ENCODE measurements at places on chromosomes 3 and 15.

GRCh38 chr3:123081718-123082369 lies 15.0 kb downstream of the PDIA5 start:
- no peak for DNase-seq

- no peak for DNase-seq
These were observed 610.0 kb upstream of the ZNF385D start for GRCh38 chr3:22360970-22361369.

DNA sequence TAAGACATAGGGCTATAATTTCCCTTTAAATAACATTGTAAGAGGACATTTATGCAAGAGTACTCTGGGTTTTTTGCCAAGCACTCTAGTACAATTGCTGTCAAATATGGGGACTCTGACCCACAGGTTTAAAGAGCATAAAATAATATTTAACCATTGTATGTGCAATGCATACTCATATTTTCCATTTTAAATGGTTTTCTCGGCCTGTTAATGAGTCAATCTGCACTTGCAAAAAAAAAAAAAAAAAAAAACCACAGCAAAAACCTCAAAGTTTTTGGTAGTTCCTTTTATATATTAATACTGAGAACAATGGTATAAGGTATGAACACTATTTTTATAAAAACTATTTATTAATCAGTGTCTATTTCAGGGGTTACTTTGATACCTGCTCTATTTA lies 304.0 kb upstream of the CBLB start:
- no peak for DNase-seq

- no peak for DNase-seq
These were observed 9.4 kb downstream of the BOC start for GRCh38 chr3:113220721-113221120.

- DNase-seq: no peak
These were observed 51.2 kb downstream of the THRB start for GRCh38 chr3:24443476-24443875.

DNA sequence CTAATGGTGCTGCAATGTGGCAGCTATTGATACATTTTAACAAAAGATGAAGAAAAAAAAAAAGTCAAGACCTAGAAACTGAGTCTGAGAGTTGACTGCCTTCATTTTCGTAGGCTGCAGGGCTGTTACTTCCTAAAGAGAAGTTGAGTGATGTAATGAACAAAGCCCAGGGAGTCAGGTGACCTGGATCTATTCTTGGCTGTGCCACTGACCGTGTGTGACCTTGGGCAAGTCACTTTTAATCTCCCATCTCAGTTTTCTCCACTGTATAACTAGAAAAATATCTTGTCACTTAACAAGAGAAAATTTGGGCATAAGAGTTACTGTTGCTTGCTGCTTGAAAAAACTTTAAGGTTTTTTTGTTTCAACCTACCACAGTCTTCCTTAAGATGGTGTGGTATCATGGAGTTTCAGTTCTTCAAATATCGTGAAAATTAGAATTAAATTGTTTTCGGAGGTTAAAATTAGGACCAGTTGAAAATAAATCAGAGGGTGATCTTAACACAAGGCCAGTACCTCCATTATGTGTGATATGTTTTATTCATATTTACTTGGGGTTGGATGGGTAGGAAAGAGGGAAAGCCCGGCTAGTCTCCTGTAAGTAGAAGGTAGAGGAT lies 5.8 kb downstream of the FMN1 start:
- no peak for DNase-seq

DNA sequence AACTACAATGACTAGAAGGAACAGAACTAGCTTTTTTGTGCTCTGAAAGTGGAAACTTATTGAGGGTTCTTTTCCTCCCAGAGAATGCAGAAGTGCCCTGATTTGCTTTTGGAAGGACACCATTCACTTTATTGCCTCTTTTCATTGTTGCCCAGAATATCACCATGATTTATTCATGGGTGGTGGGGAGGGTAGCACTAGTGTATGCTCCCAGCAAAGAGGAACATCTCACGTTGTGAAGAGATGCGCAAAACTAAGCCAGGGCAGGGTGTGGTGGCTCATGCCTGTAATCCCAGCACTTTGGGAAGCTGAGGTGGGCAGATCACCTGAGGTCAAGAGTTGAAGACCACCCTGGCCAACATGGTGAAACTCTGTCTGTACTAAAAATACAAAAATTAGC lies 31.4 kb downstream of the FLNB start:
- no peak for DNase-seq

DNA sequence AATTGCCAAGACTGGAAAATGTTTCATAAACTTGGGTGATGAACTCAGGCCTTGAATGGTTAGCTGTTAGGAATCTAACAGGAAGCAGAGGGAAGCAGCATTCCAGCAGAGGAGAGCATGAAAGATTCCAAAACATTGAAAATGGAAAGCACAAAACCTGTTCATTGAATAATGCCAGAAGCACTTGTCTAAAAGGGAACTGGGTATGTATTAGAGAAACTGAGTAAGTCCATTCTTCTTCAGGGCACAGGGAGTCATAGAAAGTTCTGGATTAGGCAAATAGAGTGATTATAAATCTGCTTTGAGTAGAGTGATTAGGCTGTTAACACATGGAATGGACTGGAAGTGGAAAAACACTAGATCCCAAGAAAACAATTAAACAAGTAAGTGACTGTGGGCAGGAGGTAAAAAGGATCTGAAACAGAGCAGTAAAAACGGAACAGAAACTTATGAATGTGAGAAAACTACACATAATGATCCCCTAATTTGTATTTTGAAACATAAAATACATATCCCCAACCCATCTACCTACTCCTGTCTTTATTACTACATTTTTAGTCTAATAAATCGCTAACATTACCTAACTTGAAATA lies 343.4 kb downstream of the TBC1D5 start:
- DNase-seq: no peak

DNA sequence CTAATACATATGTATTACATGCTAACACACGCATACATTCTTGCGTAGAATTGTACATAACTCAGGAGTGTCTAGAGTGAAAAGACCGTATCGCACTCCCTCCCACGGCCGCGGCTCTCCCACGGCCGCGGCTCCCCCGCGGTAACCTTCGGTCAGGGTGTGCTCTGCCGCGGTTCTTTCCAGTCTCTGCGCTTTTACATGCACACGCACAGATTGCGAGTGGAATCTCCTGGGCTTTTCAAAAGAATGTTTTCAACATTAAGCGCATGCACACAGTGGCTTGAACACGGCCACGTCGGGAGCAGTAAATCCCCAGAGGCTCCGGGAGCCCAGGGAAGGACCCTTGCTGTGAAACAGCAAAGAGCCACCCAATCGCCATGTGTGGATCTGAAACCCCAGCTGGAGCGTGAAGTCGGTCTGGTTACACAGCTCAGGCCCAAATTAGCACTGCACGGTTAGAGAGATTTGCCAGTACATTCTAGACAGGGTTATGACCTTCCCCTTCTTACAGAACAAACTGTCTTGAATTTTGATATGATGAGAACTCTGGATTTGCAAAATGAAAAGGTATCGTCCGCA lies 805 bp upstream of the RGMA start:
- DNase-seq: no peak

- no peak for DNase-seq
These were observed 145.6 kb upstream of the SLC2A2 start for GRCh38 chr3:171172070-171172469.

DNA sequence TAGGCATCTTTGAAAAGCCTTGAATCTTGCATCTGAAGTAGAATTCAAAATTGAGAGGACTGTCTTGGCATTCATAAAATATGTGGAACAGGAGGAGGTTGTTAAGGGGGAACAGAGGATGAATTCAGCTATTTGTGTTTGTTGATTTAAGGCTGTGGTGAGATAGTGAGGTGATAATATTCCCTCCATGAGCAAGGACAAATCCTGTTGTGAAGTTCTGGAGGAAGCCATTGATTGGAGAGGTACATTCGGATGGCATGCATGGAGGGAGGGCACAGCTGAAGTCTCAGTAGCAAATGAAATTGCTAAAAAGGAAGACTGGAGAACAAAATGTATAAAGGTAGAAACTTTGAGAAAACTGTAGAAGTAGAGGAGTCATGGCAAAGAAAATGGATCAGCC lies 443.8 kb downstream of the NLGN1 start:
- DNase-seq: no peak

GRCh38 chr3:59737241-59737640 lies 687.4 kb upstream of the CFAP20DC start:
- DNase-seq: no peak

DNA sequence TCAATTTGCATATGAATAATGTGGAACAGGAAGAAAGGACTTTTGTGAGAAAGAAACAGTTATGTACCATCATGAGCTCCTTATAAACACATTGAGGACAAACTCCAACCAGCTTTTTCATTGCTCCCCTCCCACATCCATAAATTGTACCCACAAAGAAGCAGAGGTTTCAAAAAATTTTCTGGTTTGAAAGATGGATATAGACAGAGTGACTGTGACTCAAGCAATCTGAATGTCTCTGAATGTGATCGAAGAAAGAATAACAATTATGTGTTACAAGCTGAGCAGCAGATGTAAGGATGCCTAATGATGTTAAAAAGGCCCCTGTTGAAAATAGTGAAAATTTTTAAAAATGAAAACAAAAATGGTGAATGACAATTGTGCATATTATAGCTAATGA lies 127.4 kb downstream of the TFG start:
- no peak for DNase-seq

DNA sequence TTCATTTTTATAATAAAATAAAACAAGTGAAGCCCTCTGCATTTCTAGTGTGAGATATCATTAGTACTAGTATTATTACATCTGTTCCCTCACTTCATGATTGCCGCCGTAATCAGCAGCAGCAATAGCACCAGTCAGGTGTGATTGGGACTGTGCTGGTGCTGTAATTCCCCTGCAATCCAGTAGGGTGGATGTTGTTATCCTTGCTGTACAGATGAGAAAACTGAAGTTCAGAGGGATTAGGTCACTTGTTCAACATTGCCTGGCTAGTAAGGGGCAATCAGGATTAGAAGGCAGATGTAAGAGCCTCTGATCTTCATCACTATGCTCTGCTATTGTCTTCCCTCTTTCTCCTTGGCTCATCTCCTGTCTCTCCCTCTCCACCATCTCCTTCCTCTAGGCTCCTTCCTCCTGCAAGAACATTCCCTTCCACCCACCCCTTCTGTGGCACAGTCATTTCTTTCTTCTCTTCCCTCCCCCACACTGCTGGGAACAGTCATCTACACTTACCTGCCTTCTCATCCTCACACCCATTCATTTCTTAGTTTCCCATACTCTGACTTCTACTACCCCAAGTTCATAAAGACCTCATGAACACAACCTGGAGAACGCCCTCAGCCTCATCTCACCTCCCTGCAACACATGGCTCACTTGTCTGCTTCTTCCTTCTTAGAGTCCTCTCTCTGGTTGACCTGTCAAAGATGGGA lies 29.7 kb downstream of the CRYGS start:
- DNase-seq: no peak

DNA sequence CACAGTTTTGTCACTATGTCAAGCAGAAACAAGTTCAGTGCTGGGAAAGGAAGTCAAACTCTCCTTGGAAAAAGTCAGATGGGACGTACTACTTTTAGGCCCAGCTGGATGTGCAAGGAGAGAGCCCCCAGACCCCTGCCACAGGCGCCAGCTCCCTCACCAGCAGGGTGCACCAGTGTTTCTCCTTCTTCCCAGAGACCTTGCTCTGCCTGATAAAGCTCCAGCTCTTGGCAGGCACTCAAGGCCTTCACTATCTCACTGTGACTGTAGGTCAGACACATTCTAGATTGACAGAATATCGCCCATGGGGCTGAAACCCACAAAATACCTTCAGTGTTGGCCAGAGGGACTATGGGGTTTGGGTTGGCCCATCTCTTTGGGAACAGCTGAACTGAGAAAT lies 54.8 kb upstream of the CHRNB4 start:
- DNase-seq: no peak

DNA sequence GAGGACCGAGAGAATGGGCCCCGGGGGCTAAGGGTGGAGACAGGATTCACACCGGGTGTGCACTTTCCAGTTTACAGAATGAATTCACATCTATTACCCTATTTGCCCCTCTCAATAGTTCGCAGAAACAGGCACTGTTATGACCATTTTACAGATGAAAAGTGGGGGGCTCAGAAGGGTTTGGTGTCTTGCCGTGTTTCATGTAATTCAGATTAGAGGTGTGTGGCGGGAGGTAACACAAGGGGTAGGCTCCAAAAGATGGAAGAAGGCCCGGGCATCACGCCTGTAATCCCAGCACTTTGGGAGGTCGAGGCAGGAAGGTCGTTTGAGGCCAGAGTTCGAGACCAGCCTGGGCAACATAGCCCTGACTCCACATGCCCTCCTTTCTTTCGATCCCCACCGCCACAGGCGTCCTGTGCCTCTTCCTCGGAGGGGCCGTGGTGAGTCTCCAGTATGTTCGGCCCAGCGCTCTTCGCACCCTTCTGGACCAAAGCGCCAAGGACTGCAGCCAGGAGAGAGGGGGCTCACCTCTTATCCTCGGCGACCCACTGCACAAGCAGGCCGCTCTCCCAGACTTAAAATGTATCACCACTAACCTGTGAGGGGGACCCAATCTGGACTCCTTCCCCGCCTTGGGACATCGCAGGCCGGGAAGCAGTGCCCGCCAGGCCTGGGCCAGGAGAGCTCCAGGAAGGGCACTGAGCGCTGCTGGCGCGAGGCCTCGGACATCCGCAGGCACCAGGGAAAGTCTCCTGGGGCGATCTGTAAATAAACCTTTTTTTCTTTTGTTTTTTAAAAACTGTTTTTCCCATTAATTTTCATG lies 3.4 kb downstream of the DUOXA2 start:
- DNase-seq: no peak
